NCI-H446 treated with DMSO at 0.1 percent for 48 hours (cell line): ENCODE measurements at places on chromosomes 12 and 14.

DNA sequence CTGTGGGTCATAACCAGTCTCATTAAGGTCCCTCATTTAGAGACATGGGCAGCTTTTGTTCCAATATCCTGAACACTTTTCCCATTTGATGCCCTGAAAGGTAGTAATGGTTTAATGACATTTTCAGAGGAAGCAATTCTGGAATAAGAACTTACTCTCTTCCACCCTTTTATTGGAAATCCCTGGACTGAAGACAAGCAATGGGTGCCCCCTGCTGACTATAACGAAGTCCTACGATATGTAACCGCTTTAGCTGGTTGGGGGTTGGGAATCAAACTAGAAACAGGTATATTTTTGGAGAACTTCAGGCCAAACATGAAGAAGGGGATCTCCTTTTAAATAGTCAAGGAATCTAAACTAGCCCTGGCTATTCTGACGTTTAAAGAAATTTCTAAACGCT lies 20.5 kb downstream of the SARNP start:
- DNase-seq: no peak

DNA sequence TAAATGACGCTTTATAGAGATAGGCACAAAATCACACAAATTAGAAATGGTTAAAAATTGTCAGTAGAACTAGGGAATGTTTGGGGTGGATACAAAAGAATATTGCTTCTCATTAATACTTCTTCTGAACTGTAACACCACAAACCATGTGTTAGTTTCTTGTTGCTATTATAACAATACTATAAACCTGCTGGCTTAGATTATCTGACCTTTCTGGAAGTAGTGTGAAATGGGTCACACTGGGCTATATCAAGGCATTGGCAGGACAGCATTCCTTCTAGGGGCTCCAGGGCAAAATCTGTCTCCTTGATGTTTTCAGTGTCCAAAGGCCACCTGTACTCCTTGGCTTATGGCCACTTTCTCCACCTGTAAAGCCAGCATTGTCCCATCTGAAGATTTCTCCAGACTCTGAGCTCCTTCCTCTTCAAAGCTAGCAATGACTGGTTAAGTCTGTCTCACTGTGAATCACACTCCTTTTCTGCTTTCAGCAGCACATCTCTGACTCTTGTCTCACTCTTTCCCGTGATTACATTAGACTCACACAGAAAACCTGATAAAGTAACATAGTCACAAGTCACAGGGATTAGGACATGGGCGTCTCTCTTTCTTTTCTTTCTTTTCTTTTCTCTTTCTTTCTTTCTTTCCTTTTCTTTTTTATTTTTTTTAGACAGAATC lies 86.3 kb downstream of the SLC15A4 start:
- DNase-seq: no peak

DNA sequence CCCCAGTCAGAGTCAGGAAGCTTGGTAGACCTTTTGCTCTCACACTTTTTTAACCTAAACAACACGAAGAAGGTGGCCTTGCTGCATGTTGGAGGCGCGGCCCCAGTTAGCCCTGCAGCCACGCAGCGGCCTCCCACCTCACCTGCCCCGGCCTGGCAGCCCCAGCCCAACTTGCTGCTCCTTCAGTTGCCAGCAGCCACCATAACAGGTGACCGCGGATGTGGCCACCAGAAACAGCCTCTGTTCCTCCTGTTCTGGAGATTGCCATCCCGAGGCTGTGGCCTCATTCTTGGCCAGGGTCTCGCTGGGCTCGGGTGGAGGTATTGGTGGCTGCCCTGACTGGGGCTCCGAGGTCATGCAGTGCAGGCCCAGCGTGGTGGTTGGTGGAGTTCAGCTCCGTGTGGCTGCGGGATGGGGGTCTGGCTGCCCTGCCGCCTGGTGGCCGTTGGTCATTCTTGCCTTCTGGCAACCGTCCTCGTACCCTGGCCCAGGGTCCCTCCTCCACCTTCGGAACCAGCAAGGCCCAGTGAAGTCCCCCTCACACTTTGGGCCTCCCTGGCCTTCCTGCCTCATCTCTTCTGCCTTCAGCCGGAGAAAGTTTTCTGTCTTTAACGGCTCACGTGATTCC lies 20.7 kb upstream of the TEX22 start:
- no peak for DNase-seq

- DNase-seq: no peak
Measured at GRCh38 chr14:35438910-35439713, 34.6 kb upstream of the NFKBIA start.

DNA sequence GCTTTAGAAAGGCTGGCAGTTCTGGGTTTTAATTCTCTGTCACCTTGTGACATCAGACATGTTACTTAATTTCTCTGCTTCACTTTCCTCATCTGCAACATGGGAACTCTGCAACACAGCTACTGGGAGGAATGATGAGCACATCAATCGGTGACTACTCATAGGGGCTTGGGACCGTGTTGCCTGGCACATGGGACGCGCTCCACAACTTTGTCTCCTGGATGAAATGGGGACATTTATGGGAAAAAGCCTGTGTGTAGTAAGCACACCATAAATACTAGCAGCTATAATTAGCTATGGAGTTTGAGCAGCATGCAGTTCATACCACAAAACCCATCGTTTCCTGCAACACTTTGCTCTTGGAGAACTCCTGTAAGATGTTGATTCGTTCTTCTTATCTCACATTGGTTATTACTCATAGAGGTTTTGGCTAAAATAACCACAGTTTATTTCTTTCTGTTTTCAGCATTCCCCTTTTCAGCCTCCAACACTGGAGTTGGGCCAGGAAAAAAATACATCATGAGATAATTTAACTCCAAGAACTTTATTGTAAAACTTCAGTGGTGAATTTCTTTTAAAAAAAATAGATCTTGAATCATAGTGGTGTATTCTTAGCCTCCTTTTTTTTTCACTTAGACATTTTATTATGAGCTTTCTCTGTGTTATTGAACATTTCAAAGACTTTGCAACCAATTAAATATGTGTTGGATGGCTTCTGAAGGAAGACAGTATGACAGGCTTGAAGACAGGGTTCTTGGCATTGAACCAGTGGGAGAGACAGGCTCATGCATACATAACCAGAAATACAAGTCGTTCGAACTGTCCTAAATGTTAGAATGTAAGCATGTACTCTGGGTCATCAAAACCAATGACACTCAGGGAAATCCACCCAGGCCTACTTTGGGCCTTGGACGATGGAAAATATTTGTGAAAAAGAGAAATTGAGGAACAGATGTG lies 72.7 kb downstream of the RIN3 start:
- no peak for DNase-seq

- no peak for DNase-seq
Measured at GRCh38 chr12:31874961-31875608, 84.1 kb upstream of the RESF1 start.
